T-cell (primary cell): ENCODE measurements at places on chromosomes 5 and 9. TPM values are rescaled to one million over a fixed set of nuclear protein-coding genes. Genes with fewer than 3 reads are reported as not detected.

GRCh38 chr9:127595611-127596010 is 16.5 kb upstream of the STXBP1 start:
- no peak for DNase-seq

- no peak for DNase-seq
Observed at GRCh38 chr5:84885485-84886258, 501.0 kb upstream of the EDIL3 start.

GRCh38 chr5:178391480-178391879 is 158.9 kb upstream of the PHYKPL start:
- DNase-seq = no peak

Gene EPB41L4A
- total RNA-seq = 1.5 TPM

Gene SYK
- total RNA-seq = 10.7 TPM
